ENCODE measurements at places on chromosomes 6 and 20.

GRCh38 chr20:40966516-40967185, 62.0 kb upstream of the TOP1 start:
- DNase-seq, result peak; percentile 1

DNA sequence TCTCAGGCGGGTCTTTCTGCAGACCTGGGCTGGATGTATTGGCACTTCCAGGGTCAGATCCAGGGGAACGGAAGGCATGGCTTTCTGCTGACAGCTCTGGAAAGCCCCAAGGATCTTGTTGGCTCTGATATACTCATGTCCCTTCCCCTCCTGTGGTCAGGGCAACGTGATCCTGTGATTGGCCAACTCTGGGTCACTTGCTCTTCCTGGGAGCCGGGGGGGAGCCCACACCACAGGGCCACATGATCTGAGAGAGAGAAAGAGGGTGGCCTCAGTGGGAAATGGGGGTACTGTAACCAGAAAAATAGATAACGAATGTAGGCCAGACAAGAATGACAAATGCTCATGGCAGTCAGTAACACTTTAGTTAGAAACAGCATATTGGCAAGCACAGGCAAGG, 223.0 kb downstream of the NFATC2 start:
- DNase-seq, result no peak

- DNase-seq, result no peak
Observed at GRCh38 chr6:119296036-119297035, 53.2 kb downstream of the MAN1A1 start.

- DNase-seq, result peak; percentile 57
Observed at GRCh38 chr20:54062812-54063280, 7.5 kb downstream of the BCAS1 start.

- no peak for DNase-seq
Observed at GRCh38 chr6:127841811-127842210, 59.0 kb downstream of the THEMIS start.

- DNase-seq, result peak; percentile 73
Observed at GRCh38 chr20:50085481-50086365, 27.2 kb downstream of the UBE2V1 start.

DNA sequence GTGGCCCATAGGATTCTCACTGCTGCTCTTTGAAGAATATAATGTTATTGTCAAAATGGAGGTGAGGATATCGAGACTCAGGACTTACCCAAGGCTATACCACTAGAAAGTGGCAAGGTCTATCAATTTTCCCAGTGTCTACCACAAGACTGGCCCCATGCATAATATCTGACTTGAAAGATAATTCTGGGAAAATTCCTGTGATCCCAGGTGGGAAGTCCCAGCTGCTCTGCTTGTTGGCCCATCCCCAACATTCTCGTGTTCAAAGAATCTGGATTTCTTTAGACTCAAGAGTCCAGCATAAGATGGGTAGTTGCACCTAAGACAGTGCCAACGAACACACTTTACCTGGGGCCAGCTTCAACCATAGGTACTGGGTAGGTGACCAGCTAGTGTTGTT, 120.7 kb upstream of the DTNBP1 start:
- no peak for DNase-seq

DNA sequence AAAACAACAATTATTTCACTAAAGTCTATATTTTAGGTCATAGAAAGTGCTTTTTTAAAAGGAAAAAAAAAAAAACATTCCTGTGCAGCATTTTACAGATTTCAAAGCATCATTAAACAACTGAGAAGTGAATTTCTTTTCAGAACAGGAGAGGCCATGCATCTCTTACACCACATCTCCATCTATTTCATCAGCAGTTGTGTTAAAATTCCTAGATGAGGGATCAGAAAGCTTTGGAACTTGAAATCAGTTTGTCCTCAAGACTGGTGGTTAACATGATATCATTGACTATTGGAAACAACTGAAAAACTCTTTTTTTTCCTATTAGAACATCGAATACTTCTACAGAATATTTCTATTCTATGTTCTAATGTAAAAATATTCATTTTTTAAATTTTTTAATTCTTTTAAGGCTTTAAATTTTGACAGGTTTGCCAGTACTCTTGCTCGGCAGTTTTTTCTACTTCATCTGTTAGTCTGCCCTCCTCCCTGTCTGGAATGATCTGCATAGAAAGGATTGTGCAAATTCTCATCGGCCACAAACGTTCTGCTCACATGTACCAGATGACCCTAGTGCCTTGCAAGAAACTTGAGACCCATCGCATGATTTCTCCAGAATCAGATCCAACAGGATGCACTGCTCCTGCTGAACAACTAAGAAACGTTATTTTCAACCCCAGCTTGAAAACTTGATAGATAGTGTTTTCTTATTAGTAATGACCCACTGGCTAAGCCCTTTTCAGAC, 411.0 kb upstream of the AGPAT4 start:
- DNase-seq, result no peak

DNA sequence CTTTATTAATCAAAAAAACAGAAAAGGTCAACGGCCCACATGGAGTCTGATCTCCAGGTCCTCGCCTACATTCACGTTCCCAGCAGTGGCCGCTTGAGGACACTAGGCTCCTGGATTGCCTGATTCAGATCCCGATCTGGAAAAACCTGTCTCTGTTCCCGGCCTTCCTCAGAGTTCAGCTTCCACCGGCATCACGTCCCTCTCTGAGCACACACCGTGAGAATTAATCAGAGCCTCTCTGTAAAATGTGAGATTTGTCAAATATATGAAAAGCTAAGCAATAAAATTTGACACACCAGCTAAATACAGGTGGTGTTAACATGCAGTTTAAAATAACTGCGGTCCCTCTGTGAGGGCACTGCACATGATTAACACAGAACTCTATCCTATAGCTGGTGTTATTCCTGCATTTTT, 122.8 kb upstream of the COL21A1 start:
- DNase-seq, result no peak

DNA sequence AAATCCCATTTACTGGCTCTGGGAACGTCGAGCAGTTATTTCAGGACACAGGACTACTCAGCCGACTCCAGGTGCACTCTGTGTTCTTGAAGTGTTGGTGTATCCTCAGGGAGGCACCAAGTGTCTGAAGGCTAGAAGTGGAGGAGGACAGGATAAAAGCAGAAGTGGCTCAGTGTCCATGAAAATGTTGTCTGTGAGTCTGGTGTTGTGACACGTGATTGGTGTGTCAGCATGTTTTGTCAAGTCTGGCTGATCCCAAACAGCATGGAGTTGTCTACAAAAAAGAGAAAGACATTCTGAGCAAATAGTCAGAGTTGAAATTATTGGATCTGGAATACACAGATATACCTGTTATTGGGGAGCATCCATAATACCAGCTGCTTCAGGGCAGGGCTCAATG, 30.3 kb downstream of the SCGN start:
- DNase-seq, result no peak

DNA sequence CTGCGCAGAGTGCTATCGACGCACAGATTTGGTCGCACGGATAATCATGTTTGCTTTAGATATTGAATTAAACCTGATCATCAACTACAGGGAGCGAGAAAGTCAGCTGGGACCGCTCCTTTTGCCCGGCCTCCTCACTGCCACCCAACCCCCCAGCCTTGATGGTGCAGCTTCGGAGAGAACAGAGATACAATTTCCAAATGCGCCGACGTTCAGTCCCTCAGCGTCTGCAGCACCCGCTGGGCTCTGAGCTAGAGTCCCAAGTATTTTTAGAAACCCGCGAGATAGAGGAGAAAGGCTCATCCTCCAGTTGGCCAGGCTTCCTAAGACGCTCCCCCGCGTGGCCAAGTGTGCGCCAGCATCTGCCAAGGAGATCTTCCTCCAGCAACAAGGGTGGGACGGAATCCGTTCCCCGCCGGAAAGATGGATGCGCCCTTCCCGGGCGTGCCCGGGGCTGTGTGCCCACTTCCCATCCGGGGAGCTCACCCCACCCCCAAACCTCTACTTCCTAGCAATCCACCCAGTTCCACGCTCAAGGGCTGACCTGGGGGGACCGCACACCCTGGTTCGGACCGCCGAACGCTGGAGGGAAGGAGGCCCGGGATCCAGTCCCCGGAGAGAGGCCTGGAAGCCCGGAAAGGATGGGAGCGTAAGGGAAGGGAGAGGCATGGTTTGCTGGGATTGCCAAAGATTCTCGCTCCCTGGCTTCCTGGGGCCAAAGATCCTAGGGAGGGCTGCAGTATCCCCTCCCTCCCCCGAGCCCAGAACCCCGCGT, 4.1 kb downstream of the NKX2-2 start:
- DNase-seq, result peak; percentile 46

- DNase-seq, result peak; percentile 79
Observed at GRCh38 chr20:63567386-63568169, 6.5 kb downstream of the HELZ2 start.

- DNase-seq, result peak; percentile 45
Observed at GRCh38 chr20:58389324-58389967, 417 bp downstream of the VAPB start.

- peak; percentile 41 for DNase-seq
Observed at GRCh38 chr6:70131528-70131927, 171.4 kb downstream of the COL9A1 start.

- no peak for DNase-seq
Observed at GRCh38 chr20:55928266-55928665, 77.1 kb downstream of the CBLN4 start.

DNA sequence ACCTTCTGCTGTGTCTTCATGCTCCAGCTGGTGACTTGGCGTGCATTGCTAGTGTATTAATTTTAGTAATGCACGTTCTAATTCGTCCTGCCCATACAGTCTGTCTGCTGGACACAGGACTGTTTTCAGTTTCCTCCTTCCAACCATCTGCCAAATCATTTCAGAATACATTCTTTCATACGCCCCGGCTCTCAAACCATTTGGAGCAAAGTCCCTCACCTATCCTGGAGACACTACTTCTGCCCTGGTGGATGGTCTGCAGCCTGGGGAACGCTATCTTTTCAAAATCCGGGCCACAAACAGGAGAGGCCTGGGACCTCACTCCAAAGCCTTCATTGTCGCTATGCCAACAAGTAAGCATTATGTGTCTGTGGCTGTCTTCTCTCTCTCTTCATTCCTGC, 60.5 kb downstream of the FNDC1 start:
- no peak for DNase-seq

- DNase-seq, result no peak
Observed at GRCh38 chr20:49277786-49278035, 146 bp downstream of the ZNFX1 start.

DNA sequence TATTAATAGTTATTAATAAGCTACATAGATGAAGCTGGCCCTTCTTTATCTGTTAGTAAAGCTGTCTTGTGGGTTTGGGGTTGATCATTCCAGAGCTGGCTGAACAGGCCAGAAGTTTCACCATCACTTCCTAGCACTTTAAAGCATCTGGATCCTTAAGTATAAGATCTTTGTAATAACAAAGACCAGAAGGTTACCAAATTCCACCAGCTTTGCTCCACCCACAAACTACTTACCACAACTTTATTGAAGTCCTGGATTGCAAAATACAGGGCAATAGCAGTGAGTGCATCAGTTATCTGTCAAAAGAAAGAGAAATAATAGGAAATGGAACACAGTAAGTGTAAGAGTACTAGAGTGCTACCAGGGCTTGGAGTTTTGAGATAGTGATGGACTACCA, 33.0 kb downstream of the PIGU start:
- DNase-seq, result no peak

DNA sequence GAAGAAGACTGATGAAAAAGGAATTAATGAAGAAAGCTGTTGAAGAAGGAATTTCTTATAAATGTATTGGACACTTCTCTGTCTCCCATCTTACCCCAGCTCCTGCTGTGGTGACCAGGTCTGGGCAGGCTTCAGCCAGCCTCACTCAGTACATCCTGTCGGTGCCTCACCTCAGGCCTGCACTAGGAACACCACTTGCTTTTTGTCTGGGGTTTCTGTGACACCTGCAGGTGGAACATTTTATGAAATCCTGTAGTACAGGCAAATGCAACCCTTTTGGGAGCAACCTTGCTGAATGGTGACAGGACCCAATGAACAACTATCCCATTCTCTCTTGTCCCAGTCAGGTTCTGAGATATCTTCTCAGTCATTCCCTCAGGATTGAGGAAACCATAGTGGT, 129.7 kb downstream of the PRDM13 start:
- DNase-seq, result no peak

DNA sequence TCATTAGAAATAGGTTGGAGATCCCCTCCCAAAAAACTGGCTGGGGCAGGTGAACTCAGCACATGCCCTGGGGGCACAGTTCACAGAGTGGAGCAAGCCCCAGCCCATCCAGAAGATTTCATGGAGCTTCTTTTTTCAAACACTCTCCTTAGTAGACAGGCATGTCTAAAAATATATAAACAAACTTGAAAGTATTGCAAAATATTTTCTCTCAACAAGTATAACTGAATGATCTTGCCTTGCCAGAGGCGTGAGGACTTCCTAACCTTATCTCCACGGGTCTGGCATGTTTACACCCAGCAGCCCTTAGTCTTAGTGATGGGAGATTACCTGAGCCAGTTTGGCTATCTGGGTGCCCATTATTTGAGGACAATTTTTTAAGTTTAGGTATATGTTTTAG, 107.1 kb downstream of the QRSL1 start:
- DNase-seq, result no peak

Measured in GM13977 (cell line).